ENCODE measurements at places on chromosomes 4 and X.

- no peak for DNase-seq
These were observed 10.2 kb downstream of the ASIC5 start for GRCh38 chr4:155855897-155856296.

DNA sequence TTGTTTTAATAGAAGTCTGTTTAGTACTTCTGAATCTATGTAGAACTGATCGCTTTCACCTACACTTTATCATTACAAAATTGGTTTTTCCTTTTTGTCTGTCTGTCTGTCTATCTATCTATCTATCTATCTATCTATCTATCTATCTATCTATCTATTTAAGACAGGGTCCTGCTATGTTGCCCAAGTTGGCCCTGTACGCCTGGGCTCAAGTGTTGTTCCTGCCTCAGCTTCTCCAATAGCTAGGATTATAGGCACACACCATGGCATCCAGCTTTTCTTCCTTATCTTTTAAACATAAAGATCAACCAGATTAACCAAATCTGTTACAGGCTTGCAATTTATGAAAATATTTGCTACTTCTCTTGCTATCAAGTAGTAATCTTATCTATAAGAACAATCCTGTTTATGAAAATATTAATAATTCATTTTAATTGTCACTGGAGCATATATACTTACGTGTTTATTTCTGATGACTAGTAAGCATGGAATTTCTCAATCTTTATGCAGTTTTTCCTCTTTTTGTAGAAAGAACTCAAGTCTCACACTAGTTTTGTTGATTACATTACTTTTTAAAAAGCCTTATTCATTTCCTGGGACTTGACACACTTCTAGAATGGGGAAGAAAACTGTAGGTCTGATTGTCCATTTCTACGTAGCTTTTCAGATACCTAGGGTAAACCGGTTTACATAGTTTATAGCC, 24.5 kb downstream of the KIAA0232 start:
- DNase-seq, result no peak

DNA sequence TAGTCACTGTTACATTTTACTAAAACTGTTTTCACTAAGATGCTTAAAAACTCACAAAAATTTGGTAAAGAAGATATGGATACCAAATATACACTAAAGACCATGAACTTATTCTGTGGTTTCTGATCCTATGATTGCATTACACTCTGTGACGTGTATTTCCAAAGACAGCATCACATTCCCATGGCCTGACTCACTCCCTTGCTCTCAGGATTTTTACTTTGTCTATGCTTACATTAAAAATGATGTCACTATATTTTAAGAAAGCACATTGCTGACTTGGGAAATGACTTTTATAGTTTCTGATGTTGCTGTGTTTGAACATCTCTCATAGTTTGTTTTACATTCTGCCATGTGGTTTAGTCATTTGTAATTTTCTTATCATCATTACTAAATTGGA, 327.9 kb upstream of the MAGEB18 start:
- no peak for DNase-seq

GRCh38 chr4:57190601-57191481, 80.7 kb upstream of the IGFBP7 start:
- DNase-seq, result no peak

DNA sequence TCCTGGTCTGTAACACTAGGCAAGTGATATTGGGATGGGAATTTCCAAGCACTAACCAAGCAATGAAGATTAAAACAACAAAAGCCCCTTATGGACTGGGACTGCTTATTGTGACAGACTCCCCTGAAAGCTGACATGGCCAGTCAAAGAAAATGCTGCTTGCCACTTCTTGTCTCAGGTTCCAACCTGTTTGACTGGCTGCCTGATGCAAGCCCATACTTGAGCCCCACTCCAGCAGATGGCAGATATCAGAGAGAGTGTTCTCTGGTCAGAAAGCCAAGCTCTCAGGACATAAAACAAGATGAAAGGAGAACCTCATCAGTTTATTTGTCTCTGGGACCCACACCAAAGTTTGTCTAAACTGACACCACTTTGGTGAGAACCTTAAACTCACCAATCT, 15.5 kb upstream of the IGBP1 start:
- DNase-seq, result no peak

DNA sequence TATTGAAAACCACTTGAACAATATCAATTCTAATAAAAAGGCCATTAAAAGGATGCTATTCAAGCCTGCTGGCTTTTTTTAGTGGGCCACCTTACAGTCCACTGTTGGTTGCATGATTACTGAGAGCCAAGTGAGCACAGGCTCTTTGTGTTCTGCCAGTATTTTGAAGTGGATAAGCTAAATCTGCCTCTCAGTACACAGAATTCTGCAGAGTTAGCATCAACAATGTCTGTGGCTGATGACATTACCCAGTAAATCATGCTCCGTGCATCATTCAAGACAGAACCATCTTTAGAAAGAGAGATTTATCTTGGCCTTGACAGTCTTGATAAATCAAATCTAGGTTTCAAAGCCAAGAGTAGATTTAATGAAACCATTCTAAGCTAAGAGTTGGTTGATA, 119.0 kb upstream of the GNPDA2 start:
- no peak for DNase-seq

DNA sequence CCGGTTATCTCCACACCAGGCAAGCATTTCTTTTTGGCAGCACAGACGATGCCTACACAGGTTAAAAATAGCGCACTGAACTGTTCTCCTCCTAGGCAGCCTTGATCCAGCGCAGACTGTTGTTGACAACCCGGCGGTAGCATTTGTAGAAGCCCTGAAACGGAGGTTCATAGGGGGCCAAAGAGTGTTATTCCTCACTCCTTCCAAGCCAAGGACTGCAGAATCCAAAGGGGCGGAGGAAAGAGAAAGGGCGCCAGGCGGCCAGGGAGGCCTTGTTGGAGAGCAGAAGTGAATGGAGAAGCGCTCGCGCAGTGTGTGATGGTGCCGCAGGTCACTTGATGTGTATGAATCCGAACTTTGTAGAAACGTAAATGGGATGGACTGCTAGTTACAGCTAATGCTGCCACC, 82.7 kb downstream of the TENM3 start:
- DNase-seq, result no peak

DNA sequence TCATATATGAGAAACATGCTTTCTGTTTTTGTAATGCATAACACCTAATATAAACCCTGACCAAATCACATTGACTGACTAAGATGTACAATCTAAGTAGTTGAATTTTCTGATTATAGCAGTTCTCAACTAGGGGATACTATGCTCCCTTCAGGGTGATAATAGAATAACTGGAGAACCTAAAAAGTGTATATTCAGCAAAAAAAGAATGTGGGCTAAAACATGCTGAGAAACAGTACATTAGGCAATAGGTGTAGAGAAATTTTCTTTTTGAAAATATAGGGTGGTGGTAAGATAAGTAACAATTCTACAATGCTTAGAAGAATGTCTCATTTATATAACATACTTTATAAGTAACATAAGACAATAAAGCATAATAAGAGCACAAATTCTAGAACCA, 239.6 kb downstream of the SPOCK3 start:
- no peak for DNase-seq

GRCh38 chrX:13103188-13103913, 58.9 kb upstream of the FAM9C start:
- no peak for DNase-seq

GRCh38 chrX:41475191-41475590, 28.0 kb downstream of the NYX start:
- no peak for DNase-seq

- no peak for DNase-seq
These were observed 12.5 kb upstream of the SPATA4 start for GRCh38 chr4:176207839-176208238.

- DNase-seq, result no peak
These were observed 124.6 kb downstream of the NSUN7 start for GRCh38 chr4:40874331-40874730.

DNA sequence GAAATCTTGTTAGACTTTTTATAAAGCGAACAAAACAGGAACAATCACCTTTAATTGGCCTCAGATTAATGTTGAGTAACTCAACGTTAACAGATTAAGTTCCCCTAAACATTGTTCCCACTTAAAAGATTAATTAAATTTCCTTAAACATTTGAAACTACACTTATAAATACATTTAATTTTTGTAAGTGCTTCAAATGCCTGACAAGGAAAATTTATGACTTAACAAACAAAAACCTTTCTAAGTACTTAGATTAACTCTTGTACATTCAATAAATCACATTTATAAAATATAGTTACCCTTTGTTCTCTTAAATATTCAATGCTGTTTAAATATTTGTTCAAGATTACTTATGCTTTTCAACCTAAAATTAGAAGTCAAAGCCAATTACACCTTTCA, 39.4 kb upstream of the OCIAD2 start:
- DNase-seq, result no peak

- DNase-seq, result no peak
These were observed 74.6 kb upstream of the PRDX4 start for GRCh38 chrX:23592741-23593140.

GRCh38 chrX:153971450-153972367, at the start of gene HCFC1:
HCFC1 (minus strand) TSS chrX:153971818; CDS start chrX:153970840, 978 bp downstream.
- DNase-seq, result peak; percentile 78

DNA sequence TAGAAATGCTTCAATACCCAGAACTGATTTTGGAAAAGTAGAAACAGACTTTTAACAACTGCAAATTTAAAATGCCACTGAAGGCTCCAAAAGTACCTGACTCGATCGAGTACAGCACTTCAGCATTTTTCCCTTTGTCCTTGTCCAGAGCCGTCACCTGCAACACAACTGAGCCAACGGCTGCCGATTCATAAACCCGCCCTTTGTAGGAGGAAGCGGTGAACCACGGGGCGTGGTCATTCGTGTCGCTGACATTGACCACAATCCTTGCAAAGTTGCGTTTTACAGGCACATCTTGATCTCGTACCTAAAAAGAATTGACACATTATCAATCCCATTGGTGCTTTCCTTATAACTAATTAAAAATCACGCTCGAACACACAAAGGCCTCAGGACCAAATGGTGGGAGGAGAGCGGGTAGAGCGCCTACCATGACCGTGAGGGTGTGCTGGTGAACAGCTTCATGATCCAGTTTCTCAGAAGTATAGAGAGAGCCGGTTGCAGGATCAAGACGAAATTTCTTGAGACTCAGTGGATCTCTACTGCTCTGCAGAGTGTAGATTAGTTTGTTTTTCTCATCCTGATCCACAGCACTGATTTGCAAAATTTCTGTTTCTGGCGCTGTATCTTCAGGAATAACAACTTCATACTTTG, 72.8 kb upstream of the MTNR1A start:
- DNase-seq, result no peak

GRCh38 chr4:40182954-40183353, 13.9 kb upstream of the RHOH start:
- no peak for DNase-seq

- no peak for DNase-seq
These were observed 101.9 kb downstream of the FBXW7 start for GRCh38 chr4:152434011-152434410.

GRCh38 chrX:105823092-105823455, 735 bp downstream of the NRK start:
- DNase-seq, result no peak

DNA sequence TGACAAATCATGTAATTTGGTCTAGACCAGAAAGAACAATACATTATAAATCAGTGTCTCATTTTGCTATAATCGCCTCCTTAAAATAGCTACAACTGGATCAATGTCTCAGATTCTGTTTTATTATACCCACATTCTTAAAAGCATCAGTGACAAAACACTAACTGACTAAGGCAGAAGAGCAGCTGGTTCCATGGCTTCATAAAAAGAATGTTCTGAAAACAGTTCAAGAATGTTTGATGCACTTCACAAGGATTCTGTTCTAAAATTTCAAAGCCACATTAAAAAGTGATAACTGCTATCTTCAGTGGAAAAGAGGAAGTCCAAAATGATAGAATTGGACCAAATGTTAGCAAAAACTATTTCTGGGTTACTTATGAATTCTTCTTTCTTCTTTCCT, 69.8 kb downstream of the COL25A1 start:
- no peak for DNase-seq

GRCh38 chrX:151790481-151791160, 56.1 kb downstream of the CNGA2 start:
- DNase-seq, result no peak
